ENCODE measurements at places on chromosomes 12 and 14. TPM values are rescaled to one million over a fixed set of nuclear protein-coding genes. Genes with fewer than 3 reads are reported as not detected.

The MMP19 gene
- total RNA-seq: 0.37 TPM

The ITGA5 gene
- total RNA-seq: 4.3 TPM

The CLEC1A gene
- 6.4 TPM for total RNA-seq

The TPH2 gene
- total RNA-seq: 2.0 TPM

The SLC8A3 gene
- total RNA-seq: 14.6 TPM

The TMTC2 gene
- 58.2 TPM for total RNA-seq

The ESPL1 gene
- total RNA-seq: 0.19 TPM

The CACNA1C gene
- total RNA-seq: 87.6 TPM

All from dorsolateral prefrontal cortex (tissue), 122 donors.